Activated T-cell treated with anti-CD3 and anti-CD28 coated beads, Interleukin-2, amount 50 U/mL, for 4 hours (primary cell): ENCODE measurements at places on chromosomes 4 and X.

DNA sequence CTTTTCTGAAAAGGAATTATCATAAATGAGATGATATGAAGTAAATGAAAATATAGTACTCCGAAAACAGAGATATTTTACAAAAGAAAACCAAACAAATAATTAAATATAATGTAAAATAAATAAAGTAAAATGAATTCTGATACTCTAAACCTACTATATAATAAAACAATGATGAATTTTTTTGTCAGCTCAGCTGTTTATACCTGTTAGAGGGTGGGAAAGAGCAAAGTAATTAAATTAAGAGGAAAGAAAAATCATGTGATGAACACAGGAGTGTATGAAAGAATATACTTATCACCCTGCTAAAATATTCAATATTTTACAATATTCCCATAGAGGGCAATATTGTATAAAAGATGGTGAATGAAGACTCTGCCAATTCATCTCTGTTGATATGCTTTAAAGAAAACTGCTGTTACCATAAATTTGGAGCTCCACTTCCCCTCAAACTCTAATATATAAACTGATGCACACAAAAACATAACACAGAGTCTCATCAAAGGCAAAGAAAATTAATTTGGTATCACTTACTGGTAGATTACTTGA, 6.5 kb upstream of the NDST4 start:
- DNase-seq = no peak

DNA sequence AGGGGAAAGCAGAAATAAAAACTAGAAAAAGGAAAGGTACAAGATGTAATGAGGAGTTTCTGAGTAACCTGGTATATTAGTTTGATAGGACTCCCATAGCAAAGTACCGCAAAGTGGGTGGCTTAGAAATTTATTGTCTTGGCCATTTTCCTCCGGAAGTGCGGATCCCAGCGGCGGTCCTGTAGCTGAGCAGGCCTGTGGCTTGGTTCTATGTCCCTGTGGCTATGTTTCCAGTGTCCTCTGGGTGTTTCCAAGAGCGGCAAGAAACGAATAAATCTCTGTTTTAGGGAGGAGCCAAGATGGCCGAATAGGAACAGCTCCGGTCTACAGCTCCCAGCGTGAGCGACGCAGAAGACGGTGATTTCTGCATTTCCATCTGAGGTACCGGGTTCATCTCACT, 44.0 kb upstream of the LDB2 start:
- no peak for DNase-seq

GRCh38 chr4:76354517-76355473, 48.3 kb downstream of the STBD1 start:
- no peak for DNase-seq

DNA sequence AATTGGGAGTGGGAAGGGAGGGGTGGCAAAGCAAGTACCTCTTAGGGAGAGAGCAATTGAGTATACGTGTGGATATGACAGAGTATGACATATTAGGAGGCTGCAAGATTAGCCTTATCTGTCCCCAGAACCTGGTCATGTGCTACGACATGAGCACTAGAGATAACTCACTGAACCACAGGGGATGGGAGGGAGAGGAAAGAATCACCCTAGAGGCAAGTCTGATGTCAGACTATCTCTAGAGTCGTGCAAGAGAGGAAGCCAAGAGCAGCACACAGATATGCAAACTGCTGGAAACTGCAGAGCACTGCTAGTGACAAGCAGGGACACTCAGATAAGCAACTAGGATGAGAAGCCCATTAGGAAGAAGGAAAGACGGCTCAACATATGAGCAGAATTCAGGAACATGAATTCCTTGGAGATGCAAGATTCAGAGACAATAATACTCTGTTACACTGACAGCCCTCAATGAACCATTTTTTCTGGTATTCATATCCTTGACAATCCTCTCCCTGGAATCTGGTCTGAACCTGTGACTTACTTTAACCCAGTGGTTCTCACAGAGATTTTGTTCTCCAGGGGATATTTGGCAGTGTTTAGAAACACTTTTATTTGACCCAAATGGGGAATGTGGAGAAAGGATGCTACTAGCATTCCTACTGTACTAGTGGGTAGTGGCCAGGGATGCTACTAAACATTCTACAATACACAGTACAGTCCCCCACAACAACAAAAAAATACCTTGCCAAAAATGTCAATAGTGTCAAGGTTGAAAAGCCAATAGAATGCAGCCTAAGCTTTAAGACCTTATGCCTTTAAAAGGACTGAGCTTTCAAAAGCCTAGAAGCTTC, 84.0 kb upstream of the BMP2K start:
- no peak for DNase-seq

DNA sequence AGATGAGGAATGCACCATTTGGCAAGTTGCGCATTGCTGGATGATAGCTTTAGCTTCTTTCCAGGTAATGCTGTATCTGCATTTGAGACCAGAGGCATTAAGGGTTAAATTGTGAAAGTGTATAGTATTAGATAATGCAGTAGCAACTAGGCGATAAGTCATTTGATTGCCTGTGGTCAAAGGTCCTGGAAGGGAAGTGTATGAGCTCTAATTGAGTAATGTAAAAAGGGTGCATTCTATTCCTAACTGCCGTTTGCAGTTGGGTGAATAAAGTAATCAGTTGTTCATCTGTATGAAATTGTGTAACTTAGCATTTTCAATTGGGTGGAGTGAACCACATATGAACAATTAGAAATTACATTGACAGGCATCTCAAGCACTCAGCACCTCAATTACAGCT, 54.5 kb upstream of the WDR1 start:
- no peak for DNase-seq

DNA sequence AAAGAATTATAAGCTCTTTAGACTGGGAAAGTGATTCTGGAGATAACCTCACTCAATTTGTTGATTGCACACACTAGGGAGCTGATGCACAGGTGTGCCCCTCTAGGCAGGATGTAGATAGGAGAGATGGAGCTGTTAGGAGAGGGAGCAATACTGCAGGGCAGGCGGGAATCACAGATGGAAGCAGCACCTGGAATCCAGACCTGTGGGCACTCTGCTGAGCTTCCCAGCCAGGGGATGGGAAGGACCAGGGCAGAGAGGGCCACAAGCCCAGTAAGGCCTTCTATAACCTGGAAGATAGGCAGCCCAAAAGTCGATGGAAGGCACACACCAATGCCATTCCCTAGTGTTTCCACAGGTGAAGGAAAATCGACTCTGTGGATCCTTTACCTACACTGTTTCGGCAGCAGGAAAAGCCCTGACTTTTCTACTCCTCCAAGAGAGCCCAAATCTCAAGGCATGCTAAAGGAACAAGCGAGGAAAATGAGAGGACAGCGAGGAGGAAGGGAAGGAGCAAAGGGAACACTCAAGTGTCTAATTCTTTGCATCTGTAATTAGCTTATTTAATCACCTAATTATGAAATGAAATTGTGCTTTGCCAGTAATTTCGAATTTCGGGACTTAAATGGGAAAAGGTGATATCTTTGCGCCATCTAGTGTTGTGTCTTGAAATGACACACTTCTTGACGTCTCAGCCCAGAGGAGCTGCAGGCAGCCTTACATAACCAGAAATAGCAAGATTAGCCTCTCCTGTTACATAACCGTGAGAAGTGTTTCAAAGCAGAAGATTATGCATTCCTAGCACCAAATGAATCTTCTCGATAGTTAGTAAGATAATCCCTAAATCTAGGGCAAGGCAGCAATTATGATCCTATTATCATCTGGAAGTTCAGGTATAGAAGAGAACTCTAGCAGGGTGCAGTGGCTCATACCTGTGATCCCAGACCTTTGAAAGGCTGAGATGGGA, 31.0 kb upstream of the TLR3 start:
- no peak for DNase-seq

GRCh38 chrX:3184176-3184930, 143.1 kb downstream of the ARSF start:
- DNase-seq = no peak

GRCh38 chr4:87465739-87466366, 43.5 kb downstream of the NUDT9 start:
- DNase-seq = no peak

- DNase-seq = no peak
Observed at GRCh38 chrX:129717892-129718291, 20.9 kb upstream of the XPNPEP2 start.

- DNase-seq = no peak
Observed at GRCh38 chr4:54719378-54719777, 61.6 kb downstream of the KIT start.

DNA sequence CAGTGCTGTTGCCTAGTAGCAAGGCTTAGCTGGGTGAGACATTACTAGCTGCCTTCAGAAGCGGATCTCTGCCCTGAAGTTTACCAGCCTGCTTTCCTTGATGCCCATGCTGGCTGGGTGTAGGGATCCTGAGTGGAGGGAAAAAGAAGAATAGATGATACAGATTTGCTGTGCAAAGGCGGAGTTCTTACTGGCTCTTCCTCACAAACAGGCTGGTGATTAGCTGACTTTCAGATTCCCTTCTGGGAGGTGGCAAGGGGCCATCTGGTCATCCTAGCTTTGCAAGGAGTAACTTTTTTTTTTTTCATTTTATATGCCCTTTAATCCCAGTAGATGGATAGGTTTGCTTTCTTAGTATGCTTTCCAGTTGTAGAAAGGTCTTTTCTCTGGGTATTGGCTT, 44.8 kb downstream of the SMARCA5 start:
- DNase-seq = no peak

- DNase-seq = no peak
Observed at GRCh38 chr4:112531146-112531545, 15.2 kb upstream of the NEUROG2 start.

DNA sequence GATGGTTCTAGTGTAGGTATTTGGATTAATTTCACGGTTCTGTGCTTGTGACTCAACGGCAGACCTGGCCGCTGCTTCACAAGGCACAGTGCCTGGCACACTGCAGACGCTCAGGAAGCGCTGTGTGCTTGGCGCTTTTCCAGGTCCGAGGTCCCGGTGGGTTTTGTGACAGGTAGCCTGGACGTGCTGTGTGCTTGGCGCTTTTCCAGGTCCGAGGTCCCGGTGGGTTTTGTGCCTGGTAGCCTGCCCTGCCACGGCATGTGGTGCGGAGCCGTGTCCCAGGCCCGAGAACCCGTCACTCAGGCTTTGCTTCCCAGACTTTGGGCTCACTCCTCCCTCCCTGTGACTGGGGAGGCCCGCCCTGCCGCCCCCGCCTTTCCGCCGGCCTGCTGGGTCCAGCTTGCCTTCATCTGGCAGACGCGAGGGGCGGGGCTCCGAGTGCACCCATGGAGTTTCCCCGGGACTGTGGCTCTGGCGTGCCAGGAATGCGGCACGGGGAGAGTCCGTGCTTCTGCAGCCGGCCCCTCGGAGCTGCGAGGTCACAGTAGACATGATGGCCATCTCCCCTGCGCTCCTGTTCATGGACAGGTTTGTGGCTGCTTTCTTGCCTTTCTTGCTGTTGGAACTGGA, 44.2 kb downstream of the TBC1D14 start:
- no peak for DNase-seq

DNA sequence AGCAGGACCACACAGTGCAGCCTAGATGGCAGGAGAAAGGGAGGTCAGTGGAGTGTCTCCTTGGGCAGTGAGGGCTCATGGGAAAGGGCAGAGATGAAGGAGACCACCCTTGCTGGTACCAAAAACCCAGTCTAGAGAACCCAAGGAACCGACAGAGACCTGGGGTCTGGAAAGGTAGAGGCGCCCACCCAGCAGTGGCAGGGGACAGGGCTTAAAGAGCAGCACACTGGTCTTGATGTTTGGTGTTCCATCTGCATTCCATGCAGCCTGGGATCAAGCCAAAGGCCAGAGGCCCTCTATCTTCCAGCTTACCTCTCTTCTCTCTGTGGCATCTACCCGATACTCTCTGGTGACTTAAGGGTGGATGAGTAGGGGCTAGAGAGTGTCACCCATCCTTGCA, 127.5 kb downstream of the PJA1 start:
- no peak for DNase-seq

GRCh38 chrX:53255738-53256191, 25.6 kb downstream of the IQSEC2 start:
- DNase-seq = no peak

DNA sequence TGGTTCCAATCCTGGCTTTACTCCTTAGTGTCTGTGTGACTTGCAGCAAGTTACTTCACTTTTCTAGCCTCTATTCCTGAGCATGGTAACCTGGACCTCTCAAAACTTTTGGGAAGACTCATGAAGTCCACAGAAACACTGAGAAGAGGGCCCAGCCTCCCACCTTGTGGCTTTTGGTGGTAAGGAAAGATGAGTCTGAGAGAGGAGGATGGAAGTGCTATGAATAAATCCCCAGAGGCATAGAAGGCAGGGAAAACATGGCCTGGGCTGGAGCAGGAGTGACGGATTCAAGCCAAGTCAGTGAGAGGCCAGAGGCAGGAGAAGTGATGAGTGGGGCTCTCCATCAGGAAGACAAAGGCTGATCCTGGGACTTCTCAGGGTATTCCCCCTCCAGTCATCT, 10.9 kb upstream of the MAGEA4 start:
- no peak for DNase-seq

- no peak for DNase-seq
Observed at GRCh38 chr4:75172551-75172950, 239.6 kb downstream of the PARM1 start.

DNA sequence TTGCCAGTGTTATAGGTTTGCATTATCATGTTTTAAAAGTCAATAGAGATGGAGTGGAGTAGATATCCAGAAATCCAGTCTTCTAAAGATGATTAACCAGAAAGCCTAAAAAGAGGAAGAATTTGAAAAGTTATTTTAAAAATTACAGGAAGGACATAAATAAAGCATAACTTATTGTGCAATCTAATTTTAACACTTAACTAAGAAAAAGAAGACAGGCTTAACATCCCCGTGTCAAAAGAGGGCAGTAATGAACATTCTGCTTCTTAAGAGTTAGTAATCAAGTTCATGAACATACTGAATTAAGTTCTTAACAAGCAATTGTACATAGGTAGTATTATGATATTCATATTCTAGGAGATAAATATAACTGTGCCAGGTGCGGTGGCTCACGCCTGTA, 39.3 kb downstream of the ELF2 start:
- DNase-seq = no peak

- no peak for DNase-seq
Observed at GRCh38 chrX:138986235-138986634, 274.7 kb upstream of the FGF13 start.

DNA sequence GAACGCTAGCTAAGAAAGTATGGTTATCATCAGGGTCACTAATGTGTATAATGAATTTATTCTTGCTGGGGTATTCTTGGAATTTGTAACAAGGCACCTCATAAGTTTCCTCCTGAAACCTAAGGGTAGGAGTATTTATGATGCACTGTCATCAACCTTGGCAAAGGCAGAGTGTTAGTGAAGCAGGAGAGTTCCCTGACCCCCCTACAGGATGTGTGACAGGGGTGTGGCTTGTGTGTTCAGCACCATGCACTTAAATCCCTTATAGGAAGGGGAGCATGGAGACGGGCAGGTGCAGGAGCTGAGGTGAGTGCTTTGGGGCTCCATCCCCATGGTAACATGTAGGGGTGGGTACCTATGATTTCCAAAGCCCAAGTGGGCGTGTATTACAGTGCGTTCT, 237.7 kb downstream of the GALNTL6 start:
- no peak for DNase-seq

DNA sequence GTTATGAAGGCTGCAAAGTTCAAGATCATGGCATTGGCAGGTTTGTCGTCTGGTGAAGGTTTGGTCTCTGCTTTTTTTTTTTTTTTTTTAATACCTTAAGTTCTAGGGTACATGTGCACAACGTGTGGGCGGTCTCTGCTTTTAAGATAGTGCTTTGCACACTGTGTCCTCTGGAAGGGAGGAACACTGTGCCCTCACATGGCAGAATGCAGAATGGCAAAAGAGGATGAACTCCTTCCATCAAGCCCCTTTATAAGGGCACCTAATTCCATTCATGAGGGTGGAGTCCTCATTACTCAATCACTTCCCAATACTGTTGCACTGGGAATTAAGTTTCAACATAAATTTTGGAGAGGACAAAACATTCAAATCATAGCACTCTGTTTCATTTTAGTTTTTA, 101.4 kb downstream of the GLRA2 start:
- no peak for DNase-seq
